H1 (cell line): ENCODE measurements at places on chromosomes 1 and 21. TPM values are rescaled to one million over a fixed set of nuclear protein-coding genes. Genes with fewer than 3 reads are reported as not detected.

Gene KIF17
- 6.9 and 10.5 TPM in 2 replicates for polyA plus RNA-seq

Gene LCE2C
- not detected in 2 replicates for polyA plus RNA-seq

Gene RGS18
- polyA plus RNA-seq: not detected in 2 replicates

Gene UBL4B
- 0.06 and 0.11 TPM in 2 replicates for polyA plus RNA-seq

Gene PDPN
- polyA plus RNA-seq: 44.7 and 49.7 TPM in 2 replicates

Gene SELL
- polyA plus RNA-seq: not detected in 2 replicates

Gene PAQR6
- 11.3 and 20.2 TPM in 2 replicates for polyA plus RNA-seq

Gene RNU11
- polyA plus RNA-seq: not detected in 2 replicates

Gene SIPA1L2
- polyA plus RNA-seq: 7.7 and 11.5 TPM in 2 replicates

Gene GPR37L1
- polyA plus RNA-seq: 0.23 and 0.25 TPM in 2 replicates

Gene DMRTA2
- polyA plus RNA-seq: 0.03 TPM in 1 of 2 replicates, not detected in the other

Gene FAM131C
- polyA plus RNA-seq: 0.73 and 1.6 TPM in 2 replicates

Gene ALG14
- polyA plus RNA-seq: 0.67 and 0.95 TPM in 2 replicates

Gene SLC25A34
- polyA plus RNA-seq: 0.62 and 0.75 TPM in 2 replicates

Gene LCE3D
- not detected in 2 replicates for polyA plus RNA-seq

Gene CHD5
- polyA plus RNA-seq: 0.42 and 0.58 TPM in 2 replicates

Gene CCDC190
- polyA plus RNA-seq: not detected in 2 replicates

Gene OR2L8
- polyA plus RNA-seq: not detected in 2 replicates

Gene PADI2
- 1.6 and 2.5 TPM in 2 replicates for polyA plus RNA-seq

Gene ANGPTL3
- not detected in 2 replicates for polyA plus RNA-seq

Gene TMEM51
- 10.7 and 12.6 TPM in 2 replicates for polyA plus RNA-seq
